ENCODE measurements at places on chromosomes 6 and 20.

DNA sequence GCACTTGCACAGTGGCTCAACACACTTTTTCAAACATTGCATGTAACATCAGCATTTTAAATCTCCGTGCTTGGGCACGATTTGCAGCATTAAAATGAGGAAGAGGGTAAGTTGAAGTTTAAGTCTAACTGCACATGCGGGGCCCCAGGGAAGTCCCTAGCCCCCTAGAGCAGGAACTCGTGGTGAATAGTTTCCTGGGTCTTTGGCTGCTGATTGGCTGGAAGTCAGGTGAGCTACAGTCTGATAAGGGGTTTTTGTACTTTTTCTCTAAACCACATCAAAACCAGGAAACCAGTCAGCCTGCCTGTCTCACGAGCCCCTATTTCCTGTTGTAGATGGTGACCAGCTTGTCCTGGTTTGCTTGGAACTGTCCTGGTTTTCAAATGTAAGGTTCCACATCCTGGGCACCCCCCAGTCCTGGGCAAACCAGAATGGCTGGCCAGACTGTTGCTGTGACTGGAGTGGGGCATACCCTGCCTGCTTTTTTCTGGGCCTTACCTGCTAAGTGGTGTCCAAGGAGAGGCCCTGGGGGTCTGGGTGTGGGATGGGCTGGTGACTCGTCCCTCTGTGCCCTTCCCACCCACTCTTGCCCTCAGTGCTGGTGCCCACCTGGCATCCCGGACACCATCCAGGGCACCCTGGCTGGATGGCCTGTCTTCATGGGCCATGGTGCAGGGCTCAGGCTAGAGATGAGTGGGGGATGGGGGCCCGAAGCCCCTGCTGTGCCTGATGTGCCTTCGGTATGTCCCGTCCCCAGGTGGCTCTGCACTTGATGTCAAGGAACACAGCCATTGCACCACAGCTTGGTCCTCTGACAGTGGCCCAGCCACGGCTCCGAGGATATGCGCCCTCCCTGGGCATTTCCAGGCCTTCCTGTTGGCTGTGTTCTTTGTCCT is 31.8 kb downstream of the SUN5 start:
- DNase-seq, result no peak

GRCh38 chr6:21064756-21065340 is 528.7 kb upstream of the SOX4 start:
- DNase-seq, result no peak

DNA sequence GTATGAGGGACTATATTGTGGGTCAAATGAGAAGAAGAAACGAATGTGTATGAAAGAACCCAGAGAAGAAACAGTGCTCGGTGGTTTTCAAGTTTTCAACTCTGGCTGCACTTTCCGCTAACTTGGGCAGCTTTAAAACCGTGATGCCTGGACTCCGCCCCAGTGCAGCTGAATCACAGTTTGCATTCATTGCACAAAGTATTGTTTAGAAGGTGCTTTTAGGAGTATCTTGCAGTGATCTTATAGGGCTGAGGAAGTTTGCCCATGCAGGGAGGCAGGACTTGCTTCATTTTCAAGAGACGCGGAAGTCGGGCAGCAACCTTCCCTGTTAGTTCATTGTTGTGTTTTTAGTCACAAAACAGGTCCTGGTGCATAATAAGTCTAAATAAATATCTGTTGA is 52.7 kb downstream of the RSPH3 start:
- DNase-seq, result no peak

- no peak for DNase-seq
Observed at GRCh38 chr6:113526995-113527394, 330.1 kb upstream of the MARCKS start.

GRCh38 chr20:21340991-21341697 is 38.0 kb downstream of the XRN2 start:
- DNase-seq, result no peak

DNA sequence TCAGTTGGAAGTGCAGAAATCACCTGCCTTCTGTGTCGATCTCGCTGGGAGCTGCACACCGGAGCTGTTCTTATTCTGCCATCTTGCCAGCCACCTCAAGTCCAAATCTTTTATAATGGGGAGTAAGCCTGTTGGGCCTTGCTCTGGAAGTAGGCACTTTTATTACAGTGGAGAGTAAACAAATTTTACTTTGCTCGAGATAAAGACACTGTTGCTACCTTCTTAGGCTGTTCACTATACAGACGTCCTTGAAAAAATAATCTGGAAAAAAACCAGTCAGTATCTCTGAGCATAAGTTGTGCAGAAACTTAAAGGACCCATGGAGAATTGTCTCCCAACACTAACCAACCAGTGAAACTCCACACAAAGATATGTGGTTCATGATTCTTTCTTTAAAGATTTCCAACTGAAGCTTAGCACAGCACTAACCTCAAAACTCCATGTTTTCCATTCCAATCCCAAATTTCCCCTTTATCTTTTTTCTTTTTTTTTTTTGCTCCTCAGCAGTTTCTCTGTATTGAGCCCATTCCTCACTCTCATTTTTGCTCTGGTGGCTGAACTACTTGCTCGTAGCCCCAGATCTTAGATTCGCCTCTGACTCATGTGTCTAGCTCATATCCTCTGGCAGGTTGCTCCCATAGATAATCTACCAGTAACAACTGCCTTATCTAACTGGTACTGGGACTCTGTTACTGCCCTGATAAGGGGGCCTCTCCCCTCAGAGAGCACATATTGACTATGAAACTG is 34.3 kb upstream of the COL9A1 start:
- no peak for DNase-seq

- no peak for DNase-seq
Observed at GRCh38 chr20:9903048-9903655, 64.3 kb upstream of the PAK5 start.

DNA sequence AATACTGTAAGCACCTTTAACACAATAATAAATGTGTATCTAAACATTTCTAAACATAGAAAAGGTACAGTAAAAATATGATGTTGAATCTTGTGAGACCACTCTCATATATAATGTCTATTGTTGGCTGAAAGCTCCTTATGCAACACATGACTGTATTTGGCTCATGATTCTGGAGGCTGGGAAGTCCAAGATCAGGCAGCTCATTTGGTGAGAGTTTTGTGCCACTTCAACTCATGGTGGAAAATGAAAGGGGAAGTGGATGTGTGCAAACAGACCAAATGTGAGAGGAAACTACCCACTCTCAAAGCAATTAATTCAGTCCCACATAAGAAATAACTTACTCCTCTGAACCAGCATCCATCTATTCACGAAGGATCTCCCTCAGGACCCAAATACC is 257.7 kb upstream of the OPRM1 start:
- no peak for DNase-seq

GRCh38 chr6:19501737-19502245 is 335.4 kb upstream of the ID4 start:
- no peak for DNase-seq

- peak; percentile 35 for DNase-seq
Observed at GRCh38 chr6:138088326-138088762, 18.9 kb downstream of the PERP start.

DNA sequence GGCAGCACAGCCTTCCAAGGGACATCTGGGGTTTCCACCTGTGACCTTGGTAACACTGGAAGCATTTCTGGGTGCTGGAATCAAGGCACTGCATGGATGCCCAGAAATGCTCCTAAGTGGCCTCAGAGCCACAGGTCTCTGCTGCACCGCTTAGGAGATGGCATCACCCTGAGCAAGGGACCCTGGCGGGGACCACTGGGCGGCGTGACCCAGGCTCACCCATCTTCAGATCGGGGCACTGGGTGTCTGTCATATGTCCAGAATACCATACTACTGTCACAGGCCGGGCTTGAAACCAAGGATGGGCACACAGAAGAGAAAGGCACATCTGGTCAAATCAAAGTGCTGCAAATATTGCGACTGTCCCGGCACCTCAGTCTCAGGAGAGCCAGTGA is 45.9 kb downstream of the SSR1 start:
- no peak for DNase-seq

DNA sequence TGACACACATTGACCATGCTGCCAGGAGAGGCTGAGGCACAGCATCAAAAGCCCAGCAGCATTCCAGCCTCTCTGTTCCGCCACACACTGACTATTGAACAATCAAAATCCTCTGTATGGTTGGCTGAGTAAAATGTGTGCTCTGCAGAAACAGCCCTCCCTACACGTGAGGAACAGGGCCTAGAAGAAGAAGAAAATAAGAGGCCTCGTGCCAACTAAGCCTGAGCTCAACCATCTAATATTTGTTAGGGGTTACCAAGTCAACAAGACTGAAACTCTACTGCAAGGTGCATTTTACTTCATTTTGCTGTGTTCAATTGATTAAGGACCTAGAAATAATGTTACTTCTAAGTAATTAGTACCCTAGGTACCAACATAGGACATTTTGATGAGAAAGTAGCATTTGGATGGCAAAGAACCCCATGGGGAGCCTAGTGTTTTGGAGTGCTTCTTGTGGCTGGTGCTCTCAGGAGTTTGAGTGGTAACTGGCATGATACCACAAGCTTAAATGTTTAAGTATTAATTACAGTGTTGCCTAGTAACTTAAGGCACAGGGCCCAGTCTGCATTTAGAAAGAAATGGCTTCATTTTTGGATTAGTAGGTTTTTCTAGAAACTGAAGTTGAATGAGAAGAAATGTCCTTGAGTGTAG is 146.6 kb upstream of the PLN start:
- DNase-seq, result no peak

DNA sequence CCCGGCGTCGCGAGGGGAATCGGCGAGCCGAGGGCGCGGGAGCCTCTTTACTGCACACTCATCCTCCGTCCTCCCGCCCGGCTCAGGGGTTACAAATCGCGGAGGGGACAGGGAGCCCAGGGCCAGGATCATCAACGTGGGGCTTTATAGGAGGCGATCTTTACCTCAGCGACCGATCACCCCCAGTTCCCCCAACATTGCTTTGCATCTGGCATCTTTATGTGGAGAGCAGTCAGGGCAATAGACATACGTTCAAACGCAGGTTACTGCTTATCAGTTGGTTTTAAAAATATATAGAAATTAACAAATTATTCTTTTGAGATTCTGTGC is 634 bp downstream of the HSF2 start:
- no peak for DNase-seq

- no peak for DNase-seq
Observed at GRCh38 chr20:38523697-38524096, 51.1 kb downstream of the RALGAPB start.

- no peak for DNase-seq
Observed at GRCh38 chr6:33170176-33171015, 21.9 kb downstream of the COL11A2 start.

GRCh38 chr6:52661551-52661950 is 9.4 kb upstream of the TMEM14A start:
- no peak for DNase-seq

- DNase-seq, result no peak
Observed at GRCh38 chr6:143742070-143742954, 64.5 kb downstream of the PHACTR2 start.

DNA sequence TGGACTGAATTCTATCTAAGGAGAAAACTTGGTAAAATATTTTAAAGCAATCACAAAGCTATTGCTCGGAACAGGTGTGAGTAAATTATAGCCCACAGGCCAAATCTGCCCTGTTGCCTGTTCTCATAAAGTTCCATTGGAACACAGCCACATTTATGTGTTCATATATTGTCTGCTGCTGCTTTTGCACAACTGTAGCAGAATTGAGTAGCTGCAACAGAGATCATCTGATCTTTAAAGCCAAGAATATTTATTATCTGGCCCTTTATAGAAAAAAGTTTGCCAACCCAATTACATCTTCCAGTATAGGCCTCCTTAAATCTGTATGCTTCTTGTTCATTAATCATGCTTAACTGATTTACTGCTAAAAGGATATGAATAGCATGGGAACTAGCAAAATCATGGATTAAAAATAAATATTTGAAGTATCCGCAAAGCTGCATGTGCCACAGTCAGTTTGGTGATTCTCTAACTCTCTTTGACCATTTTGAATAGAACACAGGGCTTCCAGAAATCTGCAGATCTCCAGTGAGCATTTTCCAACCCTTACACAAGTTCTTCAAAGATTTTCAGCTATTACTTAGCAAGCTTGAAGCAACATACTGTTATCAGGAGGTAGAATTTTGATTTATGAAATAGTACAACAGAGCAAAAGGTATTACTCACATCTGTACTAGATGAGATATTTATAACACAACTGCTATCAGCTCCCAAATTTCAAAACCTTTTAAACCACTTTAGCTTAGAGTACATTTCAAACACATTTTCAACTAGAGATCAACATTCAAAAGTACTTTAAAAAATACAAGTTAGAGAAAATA is 312.6 kb upstream of the ID4 start:
- DNase-seq, result no peak

GRCh38 chr6:62612471-62612870 is 326.4 kb upstream of the KHDRBS2 start:
- DNase-seq, result no peak

DNA sequence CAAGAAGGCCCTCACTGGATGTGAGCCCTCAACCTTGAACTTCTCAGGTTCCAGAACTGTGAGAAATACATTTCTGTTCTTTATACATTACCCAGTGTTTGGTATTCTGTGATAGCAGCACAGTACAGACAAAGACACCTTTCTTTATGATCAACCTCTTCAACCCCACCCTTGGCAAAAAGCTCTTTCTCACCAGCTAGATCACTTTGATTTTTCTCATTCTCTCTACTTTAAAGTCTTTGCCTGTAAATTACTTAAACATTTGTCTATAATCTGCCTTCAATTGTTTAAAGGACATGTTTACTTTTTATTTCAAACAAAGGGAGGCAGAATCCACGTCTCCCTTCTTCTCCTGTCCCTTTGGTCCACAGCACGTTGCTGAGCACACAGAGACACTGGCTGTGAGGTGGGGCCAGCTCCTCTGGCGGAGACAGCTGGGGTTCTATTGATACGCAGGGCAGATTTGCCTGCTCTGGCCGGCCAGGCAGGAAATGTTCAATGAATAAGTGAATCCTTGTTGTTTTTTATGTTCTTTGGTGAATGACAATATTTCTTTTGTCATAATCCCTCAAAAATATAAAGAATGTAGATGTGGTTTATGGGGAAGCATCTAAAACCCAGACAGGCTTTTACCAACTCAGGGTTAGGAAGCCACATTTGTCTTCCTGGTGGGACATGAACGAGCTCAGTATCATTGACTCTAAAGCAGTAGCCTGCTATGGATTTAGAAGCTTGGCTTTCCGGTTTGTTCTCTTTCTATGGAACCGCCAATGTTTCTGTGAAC is 52.9 kb downstream of the NEDD9 start:
- no peak for DNase-seq

GRCh38 chr6:139235661-139236060 is 56.1 kb downstream of the TXLNB start:
- no peak for DNase-seq

DNA sequence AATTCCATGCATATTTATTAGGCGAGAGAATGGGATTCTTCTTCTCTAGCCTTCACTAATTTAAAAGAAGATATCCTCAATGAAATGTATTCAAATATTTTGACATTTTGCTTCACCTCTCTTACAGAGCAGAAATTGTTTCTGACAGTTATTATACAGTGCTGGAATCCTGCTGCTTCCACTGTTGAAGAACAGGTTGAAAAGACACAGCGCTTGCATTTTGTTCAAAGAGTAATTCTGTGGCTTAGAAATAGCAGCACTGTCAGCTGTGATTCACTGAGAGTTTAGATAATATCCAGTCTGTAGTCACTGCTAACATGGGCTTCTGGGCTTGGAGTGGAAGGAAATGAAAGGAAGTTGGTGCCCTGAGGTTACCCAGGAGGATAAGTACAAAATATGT is 117.1 kb upstream of the FBXL4 start:
- no peak for DNase-seq

Measured in HTR-8/SVneo (cell line).